Thoracic aorta (tissue), 2 donors: ENCODE measurements at places on chromosomes 2 and 18.

- no peak for DNase-seq
These were observed 133.7 kb downstream of the CBLN2 start for GRCh38 chr18:72410399-72410798.

GRCh38 chr2:33488715-33489540 is 12.5 kb downstream of the RASGRP3 start:
- no peak for DNase-seq

DNA sequence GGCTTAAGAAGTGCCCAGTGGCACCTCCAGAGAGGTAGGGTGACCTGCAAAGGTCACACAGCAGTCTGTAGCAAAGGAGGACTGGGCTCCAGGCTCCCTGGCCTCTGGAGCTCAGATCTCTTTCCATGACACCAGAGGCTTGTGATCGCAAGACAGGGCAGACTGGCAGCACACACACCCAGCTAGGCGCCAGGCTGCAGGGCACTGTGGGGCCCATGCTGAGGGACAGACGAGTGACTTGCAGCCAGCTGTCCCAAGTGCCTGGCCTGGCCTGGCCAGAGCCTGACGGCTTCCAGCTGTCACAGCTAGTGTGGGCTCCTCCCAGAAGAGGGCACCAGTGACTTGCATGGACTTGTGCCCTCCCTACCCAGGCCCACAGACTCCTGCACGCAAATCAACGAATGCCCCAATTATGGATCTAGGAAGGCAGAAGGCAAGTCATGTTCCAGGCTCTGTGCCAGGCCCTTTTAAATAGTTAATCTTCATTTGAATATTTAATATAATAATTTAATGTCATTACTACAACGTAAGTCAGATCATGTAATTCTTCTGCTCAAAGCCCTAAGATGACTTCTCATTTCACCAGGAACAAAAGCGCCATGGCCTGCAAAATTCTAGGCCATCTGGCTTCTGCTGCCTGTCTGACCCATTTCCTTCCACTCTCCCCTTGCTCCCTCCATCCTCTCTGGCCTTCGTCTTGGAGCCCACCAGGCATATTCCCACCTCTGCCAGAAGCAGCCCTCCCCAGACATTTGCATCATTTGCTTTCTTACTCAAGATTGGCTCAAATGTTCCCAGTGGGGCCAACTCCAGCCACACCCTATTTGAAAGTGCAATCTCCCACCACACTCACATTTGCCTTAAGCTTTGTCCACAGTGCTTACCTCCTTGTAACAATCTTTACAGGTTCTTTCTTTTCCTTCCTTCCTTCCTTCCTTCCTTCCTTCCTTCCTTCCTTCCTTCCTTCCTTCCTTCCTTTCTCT is 3.7 kb upstream of the SPEG start:
- no peak for DNase-seq

DNA sequence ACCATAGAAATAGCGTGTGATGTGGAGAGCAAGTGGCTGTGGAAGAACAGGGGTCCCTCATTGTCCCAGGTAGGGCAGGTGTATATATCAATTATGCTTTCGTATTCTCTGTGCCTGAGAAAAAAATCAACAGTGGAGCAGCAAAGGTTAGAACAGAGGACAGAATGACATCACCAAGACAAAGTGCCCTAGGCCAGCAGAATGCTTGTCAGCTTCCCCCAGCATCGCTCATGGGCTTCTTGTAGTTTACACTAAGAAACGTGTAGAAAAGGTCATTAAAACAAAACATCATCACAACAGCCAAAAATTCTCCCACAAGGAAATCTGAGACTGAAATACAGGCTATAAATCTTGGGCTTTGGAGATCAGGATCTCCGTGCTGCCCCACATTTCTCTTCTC is 288.0 kb downstream of the TDRD15 start:
- DNase-seq = no peak

DNA sequence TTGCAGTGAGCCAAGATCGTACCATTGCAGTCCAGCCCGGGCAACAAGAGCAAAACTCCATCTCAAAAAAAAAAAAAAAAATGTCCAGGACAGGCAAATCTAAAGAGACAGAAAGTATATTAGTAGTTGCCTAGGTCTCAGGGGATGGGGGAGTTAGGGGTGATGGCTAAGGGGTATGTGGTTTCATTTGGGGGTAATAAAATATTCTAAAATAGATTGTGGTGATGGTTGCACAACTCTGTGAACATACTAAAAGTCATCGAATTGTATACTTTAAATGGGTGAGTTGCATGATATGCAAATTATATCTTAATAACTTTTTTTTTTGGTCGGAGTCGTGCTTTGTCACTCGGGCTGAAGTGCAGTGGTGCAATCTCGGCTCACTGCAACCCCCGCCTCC is 34.2 kb upstream of the ACTR2 start:
- DNase-seq = no peak
